ENCODE measurements at places on chromosomes 2 and 18. TPM values are rescaled to one million over a fixed set of nuclear protein-coding genes. Genes with fewer than 3 reads are reported as not detected.

GRCh38 chr18:38445804-38446145 is 880.2 kb upstream of the CELF4 start:
- no peak for DNase-seq

- DNase-seq = no peak
These were observed 123.7 kb upstream of the CTDP1 start for GRCh38 chr18:79555885-79556284.

DNA sequence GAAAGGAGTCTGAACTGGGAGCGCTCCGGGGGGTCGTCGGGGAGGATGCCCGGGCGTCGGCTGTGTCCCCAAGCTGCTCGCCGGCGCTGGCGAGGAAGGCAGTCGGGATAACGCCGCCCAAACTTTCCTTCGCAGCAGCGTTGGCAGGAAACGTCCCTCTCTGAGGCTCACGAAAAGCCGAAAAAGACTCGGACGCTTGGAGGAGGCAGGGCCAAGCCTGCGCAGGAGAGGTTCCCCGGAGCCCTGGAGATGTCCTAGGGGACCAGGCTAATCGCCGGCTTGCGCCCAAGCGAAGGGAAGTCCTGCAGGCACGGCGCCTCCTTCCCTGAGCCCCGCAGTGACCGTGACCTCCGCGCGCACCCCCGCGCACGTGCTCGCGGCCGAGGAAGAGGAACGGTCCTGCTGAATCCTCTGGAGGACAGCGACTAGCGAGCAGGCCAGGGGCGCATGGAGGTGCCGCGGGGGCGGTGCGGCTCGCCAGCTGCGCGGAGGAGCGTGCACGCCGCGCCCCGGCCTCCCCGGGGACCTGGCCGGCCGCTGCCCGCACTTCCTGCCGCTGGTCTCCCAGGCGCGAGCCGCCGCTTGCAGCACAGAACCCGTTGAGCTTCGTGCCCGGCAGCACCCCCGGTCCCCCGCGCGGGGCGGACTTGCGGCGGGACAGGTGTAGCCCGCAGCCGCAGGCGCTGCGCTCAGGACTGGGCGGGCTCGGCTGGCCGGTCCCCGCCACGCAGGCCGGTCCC is at the start of gene SH3RF3:
TSS of gene SH3RF3 (plus strand) at position 590 of the 740 bp plus-strand sequence.
- no peak for DNase-seq

DNA sequence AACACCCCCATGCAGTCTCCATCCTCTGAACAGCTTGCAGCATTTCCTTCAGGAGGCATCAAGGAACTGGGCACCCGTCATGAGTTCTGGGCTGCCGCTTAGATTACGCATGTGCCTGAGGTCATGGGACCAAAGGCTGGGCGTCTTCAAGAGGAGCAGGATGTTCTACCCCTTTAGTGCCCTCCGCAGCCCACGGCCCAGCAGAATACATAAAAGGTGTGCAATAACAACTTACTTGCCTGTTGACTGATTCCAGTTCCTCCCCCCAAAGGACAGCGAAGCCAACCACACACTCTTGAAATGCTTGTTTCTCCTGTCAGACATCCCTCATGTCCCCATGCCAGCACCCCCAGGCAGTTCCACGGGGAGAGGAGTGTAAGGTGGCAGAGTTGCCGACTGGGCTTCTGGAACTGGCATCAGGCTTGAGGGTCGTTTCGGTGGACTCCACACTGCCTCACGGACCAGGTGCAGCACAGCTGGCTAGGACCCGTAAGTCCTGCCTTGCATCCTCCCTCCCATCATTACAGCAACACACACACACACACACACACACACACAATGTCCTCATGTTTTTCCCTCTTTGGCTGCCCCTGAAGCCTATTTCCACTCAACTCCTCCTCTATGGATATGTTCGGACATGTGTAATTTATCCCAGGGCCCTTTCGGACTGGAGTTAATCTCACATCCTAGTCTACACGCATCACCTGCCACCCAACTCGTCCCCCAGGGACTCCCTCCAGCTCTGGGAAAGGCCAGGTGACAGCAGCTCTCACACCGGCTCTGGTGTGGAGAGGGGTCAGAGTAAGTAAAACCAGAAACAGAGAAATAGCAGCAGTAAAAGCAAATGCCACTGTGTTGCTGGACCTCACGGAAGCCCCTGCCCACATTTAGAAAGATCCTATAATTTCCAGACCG is 200.7 kb downstream of the BCL11A start:
- no peak for DNase-seq

ALLC gene
- total RNA-seq = not detected

ZNF521 gene
- total RNA-seq = 87.6 TPM

CMPK2 gene
- not detected for total RNA-seq

MOGAT1 gene
- not detected for total RNA-seq

All from G401 (cell line).